CD8-positive, alpha-beta T cell (primary cell): ENCODE measurements at places on chromosomes 6 and 20.

- DNase-seq = no peak
These were observed 891 bp downstream of the RSPO3 start for GRCh38 chr6:127119102-127120022.

DNA sequence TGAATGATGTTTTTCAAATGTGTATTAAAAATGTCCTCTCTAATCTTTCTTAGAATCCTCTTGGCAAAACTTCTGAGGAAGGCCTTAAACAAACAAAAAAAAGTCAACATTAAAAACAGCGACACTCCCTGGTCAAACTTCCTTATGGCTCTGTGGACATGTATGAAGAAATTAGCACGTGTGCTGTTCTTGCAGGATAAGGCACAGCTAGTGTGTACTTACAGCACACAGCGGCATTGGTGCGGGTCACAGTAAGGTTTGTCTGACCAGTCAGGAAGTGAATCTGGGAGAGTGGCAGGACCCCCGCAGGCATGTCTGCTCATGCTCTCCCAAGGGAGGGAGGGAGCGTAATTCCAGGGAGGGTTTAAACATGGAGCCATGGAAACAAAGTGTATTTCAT lies 38.8 kb downstream of the SLC22A1 start:
- no peak for DNase-seq

DNA sequence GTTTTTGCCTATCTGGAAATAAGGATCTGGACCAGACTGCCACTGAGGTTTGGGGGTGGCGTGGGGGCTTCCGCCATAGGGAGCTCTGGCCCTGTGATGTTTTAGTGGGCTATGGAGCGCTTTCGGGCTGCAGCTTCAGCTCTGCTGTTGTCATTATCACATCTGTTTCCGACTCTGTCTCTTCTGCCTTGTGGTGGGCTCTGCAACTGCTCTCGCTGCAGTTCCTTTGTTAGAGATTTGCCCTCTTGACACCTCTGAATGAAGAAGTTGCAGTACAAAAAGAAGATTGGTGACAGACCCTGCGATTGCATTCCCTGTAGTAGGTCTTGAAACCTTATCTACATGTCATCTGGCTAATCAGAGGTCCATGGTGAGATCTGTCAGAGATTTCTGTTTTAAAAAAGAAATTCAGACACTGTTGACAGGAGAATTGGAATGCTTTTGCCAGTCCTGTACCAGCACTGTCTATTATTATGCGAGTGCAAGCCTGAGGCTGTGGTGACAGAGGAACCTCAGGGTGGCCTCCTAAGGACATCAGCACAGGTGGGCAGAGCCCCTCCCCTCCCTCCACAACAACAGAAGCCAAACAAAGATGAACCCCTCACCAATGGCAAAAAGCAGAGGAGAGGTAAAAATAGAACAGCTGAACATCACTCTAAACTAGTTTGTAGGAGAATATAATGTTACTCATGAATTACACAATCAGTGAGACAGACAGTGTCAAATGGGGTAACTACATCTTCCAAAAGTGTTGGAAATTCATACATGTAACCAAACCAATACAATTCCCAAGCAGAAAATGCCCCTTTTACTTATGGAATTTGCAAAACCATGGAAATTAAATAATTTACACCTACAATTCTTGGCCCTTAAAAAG lies 63.5 kb upstream of the DEFB112 start:
- no peak for DNase-seq

DNA sequence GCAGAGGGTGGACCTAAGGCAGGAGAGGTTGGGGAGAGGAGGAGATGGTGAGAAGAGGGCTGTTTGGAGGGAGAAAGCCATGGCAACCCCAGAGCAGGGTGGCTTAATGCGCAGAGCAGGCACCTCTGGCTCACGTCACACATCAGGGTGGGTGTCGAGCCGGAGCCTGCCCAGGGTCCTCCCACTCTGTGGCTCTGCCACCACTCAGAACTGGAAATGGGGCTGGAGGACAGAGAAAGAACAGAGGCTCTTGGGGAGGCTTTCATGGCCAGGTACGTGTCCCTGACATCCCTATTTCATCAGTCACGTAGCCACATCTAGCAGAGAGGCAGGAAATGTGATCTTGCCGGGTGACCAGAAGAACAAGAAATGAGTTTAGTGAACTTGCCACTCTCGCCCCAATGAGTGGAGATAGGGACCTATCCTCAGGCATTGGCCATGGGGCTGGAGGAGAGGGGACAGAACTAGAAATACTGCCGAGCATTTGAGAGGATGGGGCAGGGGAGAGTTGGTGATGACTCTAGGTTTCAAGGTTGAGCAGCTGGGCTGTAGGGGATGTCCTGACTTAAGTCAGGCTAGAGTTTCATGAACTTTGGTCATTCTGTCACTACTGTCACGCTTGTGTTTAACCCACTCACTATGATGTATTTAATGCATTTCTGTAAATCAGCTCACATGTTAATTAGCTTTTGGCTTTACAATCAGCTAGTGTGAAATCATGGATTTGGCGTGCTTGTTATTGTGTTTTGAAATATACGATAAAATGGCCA lies 52.7 kb downstream of the CDH26 start:
- DNase-seq = no peak

DNA sequence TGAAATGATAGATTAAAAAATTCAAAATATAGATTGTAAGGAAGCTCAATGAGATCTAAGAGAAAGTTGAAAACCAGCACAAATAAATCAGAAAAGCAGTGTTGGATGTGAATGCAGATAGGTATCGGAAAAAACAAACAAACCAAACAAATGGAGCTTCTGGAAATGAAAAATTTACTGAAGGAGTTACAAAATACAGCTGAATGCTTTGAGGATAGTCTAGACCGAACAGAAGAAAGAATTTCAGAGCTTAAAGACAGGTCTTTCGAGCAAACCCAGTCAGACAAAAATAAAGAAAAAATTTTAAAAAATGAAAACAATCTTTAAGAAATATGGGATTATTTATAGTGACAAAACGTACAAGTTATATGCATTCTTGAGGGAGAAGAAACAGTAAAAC lies 146.7 kb downstream of the FAM83B start:
- DNase-seq = no peak

GRCh38 chr20:60125513-60125912 lies 167.3 kb downstream of the CDH26 start:
- DNase-seq = no peak

GRCh38 chr6:157713451-157714152 lies 109.4 kb upstream of the SNX9 start:
- no peak for DNase-seq

DNA sequence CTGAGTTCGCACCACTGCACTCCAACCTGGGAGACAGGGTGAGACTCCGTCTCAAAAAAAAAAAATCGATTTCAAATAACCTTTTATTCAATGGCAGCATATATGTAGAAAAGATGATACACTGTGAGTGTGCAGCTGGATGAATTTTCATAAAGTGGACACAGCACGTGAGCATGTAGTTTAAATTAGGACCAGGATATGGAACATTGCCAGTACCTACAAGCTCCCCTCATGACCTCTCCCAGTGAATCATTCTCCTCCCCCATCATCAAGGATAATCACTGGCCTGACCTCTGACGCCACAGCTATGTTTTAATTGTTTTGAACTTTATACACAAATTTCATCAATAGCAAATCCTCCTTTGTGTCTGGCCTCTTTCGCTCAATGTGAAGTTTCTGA lies 53.8 kb upstream of the HDAC2 start:
- DNase-seq = no peak

DNA sequence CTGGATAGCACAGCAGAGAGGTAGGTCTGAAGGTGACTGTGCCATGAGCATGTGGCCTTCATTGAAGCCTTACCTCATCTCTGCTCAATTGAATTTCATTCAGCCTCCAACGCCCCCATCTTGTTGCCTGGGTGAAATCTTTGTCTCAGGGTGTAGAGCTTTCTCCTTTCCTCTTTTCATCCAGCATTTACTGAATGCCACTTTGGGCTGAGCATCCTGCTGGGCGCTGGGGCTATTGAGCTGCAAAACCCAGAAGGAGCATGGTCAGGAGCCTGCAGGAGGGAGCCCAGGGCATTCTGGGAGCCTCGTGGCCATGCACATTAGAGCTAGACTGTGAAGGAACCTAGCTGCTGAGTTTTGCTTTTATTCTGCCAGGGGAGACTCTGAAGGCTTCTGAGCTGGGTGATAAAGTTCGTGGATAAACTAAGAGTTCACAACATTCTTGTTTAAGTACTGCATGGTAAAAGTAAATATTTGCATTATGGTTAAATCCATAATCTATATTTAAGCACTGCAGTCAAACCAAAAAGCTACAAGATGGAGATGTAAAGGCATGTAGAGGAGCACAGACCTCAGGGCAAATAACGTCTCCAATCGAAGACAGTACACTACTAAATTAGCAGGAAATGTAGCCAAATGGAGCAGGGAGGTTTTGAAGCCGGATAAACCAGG lies 13.2 kb upstream of the ASXL1 start:
- no peak for DNase-seq

DNA sequence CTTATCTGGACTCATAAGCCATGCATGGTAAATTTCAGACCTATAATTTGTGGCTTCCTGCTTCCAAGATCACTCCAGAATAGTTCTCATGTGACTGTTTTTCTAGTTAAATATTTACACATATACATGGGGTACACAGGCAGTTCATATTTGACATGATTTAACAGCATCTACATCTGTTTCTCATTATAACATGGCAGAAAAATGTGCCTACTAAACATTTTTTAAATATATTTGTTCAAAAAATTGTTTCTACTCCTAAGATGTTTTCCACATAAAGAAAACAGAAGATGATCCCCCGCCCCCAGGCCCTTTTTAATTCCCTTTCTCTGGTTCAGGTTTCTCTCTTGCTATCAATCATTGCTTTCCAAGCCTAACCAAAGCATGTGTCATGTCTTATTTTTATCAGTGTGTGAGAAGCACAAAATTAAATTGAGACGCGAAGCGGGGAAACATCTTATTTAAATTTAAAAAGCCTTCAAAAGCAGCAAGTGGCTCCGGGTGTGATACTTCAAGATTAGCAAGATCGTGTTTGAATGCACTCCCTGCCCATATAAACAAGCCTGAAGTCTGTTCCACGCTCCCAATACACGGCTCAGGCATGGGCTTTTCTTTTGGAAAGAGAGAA lies 37.3 kb downstream of the IPCEF1 start:
- no peak for DNase-seq
